Activated naive CD4-positive, alpha-beta T cell treated with anti-CD3 and anti-CD28 coated beads, Interleukin-2, amount 10 ng/mL, durations not matched to agents 7 days and 5 days (primary cell): ENCODE measurements at places on chromosomes 5 and 9.

DNA sequence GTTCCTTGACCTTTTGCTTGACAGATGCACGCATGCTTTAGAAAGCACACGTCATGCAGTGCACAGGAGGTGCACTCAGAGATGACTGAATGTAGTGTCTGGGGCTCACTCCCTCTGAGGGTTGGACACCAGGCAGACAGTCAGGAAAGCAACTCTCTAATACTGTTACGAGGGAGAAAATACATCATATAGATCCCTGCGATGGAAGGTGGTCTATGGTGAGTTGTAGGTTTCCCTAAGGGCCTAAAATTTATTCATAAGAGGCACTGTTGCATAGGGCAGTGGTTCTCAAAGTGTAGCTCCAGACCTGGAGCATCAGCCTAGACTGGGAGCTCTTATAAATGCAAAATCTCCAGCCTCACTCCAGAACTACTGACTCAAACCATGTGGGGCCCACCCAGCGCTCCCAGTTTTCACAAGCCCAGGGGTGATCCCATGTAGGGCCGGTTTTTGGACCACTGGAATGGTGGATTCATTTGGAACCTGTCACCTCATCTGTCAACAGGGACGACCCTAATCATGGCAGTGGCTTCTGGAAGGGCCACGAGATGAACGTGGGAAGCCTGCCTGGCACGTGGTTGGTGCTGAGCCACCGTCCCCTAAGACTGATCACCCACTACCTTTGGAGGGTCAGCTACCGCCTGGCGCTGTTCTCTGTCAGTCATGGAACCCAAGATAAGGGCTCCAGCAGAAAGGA, 16.8 kb upstream of the PHF19 start:
- peak overlapping the region; percentile 72 for H3K4me3 ChIP-seq
- peak overlapping the region; percentile 99 for H3K27ac ChIP-seq
- peaks cover 94% of the 10 kb centered on the region for H3K4me1 ChIP-seq
- peaks cover 26% of the 10 kb centered on the region for H3K36me3 ChIP-seq
- no peak for DNase-seq
- no peaks in the 10 kb centered on the region for H3K27me3 ChIP-seq

DNA sequence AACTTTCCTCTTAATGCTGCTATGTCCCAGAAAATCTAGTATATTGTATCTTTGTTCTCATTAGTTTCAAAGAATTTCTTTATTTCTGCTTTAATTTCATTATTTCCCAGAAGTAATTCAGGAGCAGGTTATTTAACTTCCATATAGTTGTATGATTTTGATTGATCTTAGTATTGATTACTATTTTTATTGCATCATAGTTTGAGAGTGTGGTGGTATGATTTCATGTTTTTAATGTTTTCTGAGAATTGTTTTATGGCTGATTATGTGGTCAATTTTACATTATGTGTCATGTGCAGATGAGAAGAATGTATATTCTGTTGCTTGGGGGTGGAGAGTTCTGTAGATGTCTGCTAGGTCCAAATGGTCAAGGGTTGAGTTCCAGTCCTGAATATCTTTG, 425.6 kb upstream of the RORB start:
- no peak overlapping the region for H3K27ac ChIP-seq
- H3K4me3 ChIP-seq: no peak overlapping the region
- no peaks in the 10 kb centered on the region for H3K36me3 ChIP-seq
- DNase-seq: no peak
- no peaks in the 10 kb centered on the region for H3K4me1 ChIP-seq

GRCh38 chr5:99807346-99807745, 727.8 kb upstream of the FAM174A start:
- H3K27ac ChIP-seq: no peak overlapping the region
- DNase-seq: no peak
- no peaks in the 10 kb centered on the region for H3K4me1 ChIP-seq
- no peaks in the 10 kb centered on the region for H3K36me3 ChIP-seq
- no peak overlapping the region for H3K4me3 ChIP-seq

DNA sequence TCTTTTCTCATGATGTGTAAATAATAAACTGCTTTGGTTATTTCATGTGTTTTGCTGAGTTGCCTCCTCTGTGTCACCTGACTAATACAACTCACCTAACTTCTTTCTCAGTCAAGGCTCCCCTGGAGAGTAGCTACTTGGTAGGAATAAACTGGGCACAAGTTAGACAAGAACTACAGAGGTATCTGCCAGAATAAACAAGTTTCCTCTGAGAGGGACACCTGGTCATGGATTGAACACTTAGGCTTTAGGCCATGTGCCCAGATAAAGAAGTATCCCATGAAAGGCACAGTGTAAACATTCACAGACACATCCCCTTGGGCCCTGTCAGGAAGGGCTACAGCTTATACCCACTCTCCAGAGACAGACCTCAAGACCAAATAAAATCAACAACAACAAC, 532.5 kb downstream of the KIF4B start:
- H3K27ac ChIP-seq: no peak overlapping the region
- DNase-seq: no peak
- H3K36me3 ChIP-seq: no peaks in the 10 kb centered on the region
- H3K4me3 ChIP-seq: no peak overlapping the region

DNA sequence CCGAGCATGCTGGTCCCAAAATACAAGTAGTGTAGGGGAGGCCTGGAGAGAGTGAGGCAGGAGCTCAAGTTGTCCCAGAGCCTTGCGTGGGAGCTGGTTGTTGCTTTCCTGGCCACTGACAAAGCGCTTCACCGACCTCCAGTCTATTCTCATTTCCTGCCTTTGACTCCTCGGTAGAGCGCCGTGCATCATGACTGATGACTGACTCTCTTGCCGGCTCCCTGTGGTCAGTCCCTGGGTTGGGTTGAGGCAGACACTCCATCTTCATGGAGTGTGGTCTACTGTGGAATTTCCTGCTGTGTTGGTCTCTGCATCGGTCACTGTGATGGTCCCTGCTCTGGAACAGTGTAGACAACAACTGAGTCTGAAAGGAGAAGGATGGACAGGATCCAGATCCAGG, 175.1 kb upstream of the S1PR3 start:
- no peaks in the 10 kb centered on the region for H3K36me3 ChIP-seq
- DNase-seq: no peak
- no peak overlapping the region for H3K4me3 ChIP-seq
- H3K4me1 ChIP-seq: no peaks in the 10 kb centered on the region
- no peak overlapping the region for H3K27ac ChIP-seq

DNA sequence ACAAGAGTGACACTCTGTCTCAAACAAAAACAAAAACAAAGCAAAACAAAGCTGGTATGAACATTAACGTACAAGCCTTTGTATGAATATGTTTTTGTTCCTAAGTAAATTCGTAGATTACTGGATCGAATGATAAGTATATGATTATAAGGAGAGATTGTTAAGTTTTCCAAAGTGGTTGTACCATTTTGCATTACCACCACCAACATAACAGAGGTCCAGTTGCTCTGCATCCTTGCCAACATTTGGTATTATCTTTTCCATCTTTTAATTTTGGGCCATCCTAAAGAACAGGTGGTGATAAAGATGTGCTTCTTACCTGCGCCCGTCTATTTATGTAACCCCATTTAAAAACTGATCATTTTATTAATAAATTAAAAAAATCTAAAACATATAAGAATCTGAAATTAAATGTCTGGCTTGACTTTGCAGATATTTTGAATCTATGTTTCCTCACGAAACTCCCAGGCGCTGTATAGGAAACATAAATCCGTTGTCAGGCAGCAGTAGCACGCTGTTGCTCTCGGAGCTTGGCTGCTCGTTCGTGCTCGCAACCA, 593 bp upstream of the NAA35 start:
- peak overlapping the region; percentile 92 for H3K4me3 ChIP-seq
- H3K36me3 ChIP-seq: peaks cover 13% of the 10 kb centered on the region
- no peaks in the 10 kb centered on the region for H3K27me3 ChIP-seq
- H3K4me1 ChIP-seq: peaks cover 17% of the 10 kb centered on the region
- peak overlapping the region; percentile 91 for H3K27ac ChIP-seq
- DNase-seq: no peak

- H3K27ac ChIP-seq: no peak overlapping the region
- no peaks in the 10 kb centered on the region for H3K27me3 ChIP-seq
- DNase-seq: no peak
- H3K36me3 ChIP-seq: no peaks in the 10 kb centered on the region
- H3K4me3 ChIP-seq: no peak overlapping the region
These were observed 269.2 kb upstream of the ELAVL2 start for GRCh38 chr9:24095246-24095645.

- H3K4me1 ChIP-seq: no peaks in the 10 kb centered on the region
- no peak overlapping the region for H3K4me3 ChIP-seq
- no peaks in the 10 kb centered on the region for H3K27me3 ChIP-seq
- no peak overlapping the region for H3K27ac ChIP-seq
These were observed 18.0 kb upstream of the MRNIP start for GRCh38 chr5:179876610-179876952.

DNA sequence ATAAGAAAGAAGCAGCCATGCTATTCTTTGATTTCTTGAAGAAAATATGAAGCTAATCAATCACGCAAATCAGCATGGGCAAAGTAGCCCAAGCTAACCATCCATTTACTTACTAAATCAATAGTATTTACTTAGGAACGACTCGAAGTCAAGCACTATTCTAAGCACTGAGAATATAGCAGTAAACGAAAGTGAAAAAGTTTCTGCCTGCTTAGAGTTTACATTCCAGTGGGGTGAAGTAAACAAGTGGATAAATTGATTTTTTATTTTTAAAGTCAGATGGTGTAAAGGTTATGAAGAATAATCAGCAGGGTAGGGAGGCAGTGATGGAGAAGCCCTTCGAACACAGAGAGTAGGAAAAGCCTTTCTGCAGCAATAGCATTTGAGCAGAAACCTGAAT, 5.5 kb downstream of the TSTD2 start:
- DNase-seq: no peak
- H3K4me1 ChIP-seq: peaks cover 16% of the 10 kb centered on the region

GRCh38 chr5:102794047-102794446, 38.9 kb downstream of the PAM start:
- H3K27ac ChIP-seq: no peak overlapping the region
- no peak overlapping the region for H3K4me3 ChIP-seq
- DNase-seq: no peak
- H3K4me1 ChIP-seq: peaks cover 6% of the 10 kb centered on the region
- no peaks in the 10 kb centered on the region for H3K27me3 ChIP-seq
- H3K36me3 ChIP-seq: no peaks in the 10 kb centered on the region

DNA sequence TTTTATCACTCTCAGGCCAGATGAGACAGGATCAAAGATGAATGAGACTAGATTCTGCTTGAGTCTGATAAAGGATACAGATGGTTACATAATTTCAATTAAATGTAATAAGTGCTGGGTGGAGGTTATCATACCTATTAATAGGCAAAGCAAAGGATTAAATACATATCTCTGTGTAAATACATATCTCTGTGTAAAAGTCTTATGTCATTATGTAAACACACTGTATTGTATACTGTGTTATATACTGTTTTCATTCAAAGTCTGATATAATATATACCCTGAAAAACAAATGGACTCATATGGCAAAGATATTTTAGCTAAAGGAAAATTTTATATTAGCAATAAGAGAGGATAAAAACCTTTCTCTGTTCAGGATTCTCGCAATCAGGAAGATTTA, 605.8 kb upstream of the PTGER4 start:
- H3K27ac ChIP-seq: no peak overlapping the region
- H3K36me3 ChIP-seq: no peaks in the 10 kb centered on the region
- no peaks in the 10 kb centered on the region for H3K4me1 ChIP-seq

DNA sequence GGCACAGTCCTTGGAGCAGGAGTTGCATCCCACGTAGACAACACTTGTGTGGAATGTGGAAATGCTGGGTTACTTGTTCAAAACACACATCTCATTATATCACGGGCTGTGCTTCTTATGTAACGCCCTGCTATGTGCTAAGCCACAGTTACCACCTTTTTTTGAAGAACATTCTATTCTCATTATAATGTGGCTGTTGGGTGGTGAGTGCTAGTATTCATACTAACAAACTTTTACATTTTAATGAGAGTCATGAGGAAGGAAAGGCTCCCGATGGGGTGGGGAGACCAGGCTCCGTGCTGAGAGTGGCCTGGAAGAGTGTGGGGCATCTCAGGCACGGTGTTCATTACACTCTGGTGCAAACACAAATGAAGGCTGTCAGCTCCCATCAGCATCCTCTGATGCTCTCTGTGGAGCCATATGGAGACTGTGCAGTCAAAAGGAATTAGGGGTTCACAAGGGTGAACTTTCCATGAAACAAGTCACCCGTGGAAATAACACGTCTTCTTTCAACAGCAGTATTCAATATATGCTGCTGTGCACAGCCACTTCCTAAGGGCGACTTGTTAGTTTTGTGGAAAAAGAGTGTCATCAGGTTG, 153.1 kb upstream of the RAPGEF1 start:
- no peaks in the 10 kb centered on the region for H3K4me1 ChIP-seq
- H3K27me3 ChIP-seq: no peaks in the 10 kb centered on the region
- no peaks in the 10 kb centered on the region for H3K36me3 ChIP-seq
- no peak for DNase-seq

GRCh38 chr5:159713254-159713653, 203.0 kb upstream of the ADRA1B start:
- no peak overlapping the region for H3K4me3 ChIP-seq
- H3K4me1 ChIP-seq: no peaks in the 10 kb centered on the region
- peaks cover 5% of the 10 kb centered on the region for H3K27me3 ChIP-seq
- no peaks in the 10 kb centered on the region for H3K36me3 ChIP-seq
- DNase-seq: no peak
